ENCODE measurements at places on chromosomes 3 and 15.
A peak's percentile ranks its signal among the peaks of the same experiment; 100 is the strongest.

GRCh38 chr15:41934843-41935242 is 37.5 kb downstream of the EHD4 start:
- no peak for DNase-seq

DNA sequence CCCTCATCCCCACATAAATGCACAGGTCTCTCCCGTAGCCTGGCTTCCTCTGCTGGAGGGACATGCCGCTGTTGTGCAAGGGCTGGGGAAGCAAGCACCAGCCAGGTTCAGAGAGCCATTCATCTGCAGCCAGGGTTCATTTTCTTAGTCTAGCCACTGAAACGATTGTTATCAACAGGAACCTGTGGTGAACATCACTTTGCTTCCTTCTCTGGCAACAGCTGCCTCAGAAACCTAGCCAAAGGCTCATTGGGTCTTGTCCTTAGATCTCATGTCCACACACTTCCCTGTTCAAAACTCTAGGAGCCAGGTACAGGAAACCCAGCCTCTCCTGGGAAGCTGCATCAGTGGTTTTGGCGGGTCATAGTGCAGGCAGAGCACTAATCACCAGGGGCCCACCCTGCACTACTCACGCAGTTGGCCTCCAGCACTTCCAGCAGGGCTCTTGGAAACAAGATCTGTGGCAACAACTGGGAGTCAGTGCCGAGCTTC is 47.0 kb downstream of the OXNAD1 start:
- DNase-seq: no peak

- DNase-seq: no peak
These were observed 11.3 kb upstream of the IQGAP1 start for GRCh38 chr15:90376789-90377188.

GRCh38 chr3:9934235-9934621 is 594 bp downstream of the CRELD1 start:
- no peak for DNase-seq

DNA sequence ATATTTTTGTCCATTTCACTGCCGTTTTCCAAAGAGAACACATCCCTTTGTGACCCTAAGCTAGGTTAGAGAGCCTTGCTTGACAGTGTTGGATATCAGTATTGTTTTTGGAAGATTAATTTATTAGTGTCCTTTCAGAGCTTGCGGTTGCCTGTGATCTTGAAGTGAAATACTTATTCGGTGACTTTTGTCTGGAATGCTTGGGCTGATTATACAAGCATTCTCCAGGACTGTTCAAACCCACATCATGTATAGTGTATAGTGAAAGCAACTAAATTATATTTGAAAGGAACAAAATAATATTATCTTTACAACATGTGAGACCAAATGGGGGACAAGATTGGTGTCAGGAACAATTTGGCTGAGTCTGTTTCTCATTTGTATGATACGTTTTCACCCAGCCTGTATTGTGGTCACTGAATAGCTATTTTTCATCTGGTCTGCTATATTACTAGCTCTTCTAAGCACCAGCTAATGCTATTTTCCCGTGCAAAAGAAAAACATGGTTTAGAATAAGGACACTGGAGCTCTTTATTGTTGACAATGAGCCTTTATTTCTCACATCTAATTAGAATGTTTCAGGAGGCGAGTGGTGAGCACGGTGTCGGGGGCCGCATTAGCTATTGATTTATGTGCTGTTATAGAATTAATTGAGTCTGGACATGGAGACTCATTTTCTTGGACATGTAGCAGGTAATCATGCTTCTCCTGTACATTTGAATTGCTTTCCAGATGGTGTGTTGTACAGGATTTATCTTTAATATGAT is 158.1 kb downstream of the APBA2 start:
- no peak for DNase-seq

DNA sequence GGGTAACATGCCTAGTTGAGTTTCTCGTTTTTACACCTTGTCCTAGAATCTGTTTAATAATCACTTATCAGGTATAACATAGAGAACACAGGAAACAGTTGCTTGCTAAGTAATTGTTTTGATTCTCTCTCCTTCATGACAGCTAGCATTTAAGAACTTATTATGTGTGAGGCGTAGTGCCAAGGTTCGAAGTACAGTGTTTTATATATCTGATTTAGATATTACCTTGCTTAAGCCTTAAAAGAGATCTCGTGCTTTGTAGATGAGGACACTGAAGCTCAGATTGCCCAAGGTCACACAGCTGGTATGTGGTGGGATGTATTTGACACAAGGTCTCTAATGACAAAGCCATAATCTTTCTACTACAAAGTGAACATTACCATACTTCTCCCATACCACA is 29.0 kb upstream of the IFT57 start:
- DNase-seq: no peak

- DNase-seq: no peak
These were observed 15.2 kb downstream of the FSTL1 start for GRCh38 chr3:120435621-120436020.

- DNase-seq: no peak
These were observed 94.0 kb upstream of the PLCL2 start for GRCh38 chr3:16790432-16791400.

DNA sequence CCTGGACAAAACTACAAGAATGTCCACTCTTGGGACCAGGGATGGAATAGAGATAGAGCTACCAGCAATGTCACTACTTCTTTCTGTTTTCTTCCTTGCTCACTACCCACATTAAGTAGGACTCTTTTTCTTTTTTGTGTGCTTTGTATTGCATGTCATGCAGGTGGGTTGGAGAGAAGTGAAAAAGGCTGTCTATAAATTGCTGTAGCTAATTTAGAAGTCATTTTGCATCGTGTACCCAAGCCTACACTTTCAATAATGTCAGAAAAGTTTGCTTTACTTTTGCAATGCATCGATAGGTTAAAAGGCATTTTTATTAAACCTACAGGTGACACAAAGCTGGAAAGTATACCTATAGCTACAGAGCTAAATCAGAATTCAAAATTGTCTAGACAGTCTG is 58.9 kb downstream of the GTF2E1 start:
- DNase-seq: no peak

DNA sequence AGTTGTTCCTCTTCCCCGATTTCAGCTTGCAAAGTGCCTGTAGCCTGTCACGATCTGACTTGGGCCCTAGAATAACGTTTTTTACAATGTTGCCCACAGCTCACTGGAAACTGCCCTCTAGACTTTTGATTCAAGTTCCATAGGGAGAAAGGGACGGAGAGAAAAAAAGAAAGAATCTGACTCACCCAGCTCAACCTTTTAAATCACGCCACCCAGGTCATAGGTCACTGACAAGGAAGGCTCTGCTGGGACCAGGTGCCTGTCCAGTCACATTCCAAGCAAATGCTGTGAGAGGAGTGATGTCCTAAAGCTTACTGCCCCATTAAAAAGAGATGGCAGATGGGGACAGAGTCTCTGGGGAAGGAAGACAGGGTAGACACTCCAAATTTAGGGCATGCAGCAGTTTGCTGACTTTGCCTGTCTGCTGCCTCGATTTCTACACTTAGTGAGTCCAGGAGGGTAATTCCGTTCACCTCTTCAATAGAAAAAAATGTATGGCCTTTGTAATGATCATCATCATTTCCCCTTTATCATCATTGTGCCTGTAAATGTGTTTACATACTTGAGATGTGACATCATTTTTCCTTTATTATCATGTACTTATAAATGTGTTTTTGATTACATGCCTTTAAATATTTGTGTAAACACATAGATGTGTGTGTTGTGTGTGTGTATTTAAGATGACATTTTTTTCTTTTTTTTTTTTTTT is 8.4 kb upstream of the MYO1E start:
- no peak for DNase-seq

DNA sequence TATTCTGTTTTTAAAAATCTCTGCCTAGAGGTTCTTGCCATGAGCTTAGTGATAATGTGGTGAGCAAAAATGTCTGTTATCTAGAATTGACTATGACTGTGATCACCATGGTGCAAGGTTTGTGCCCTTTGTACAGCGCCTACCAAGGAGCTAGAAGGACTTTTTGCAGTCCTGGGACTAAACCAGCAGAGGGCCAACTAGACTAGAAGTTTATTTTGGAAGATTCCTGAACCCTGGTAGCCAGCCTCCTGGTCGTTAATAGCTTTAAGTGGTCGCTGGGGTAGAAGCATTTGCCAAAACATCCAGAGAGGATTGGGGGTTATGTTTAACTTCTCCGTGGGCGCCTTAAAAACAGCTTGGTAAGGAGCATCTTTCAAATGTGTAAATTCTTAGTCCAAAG is 7.8 kb downstream of the SCG5 start:
- DNase-seq: no peak

DNA sequence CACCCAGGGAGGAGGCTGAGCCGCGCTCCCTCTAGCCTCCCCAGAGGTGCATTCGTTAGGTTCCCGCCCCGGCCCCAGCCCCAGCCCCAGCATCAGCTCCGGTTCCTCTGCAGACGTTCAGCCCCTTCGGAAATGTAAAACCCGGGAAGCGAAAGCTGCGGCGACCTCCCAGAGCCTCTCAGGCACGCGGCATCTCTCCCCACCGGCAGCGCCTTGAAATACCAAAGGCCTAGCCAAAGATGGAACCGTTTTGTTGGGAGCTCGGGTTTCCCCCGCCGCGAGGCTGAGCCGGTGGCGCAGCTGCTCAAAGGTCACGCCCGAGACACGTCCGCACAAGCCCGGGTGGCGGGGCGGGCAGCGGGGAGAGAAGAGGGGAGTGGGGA is 77.8 kb upstream of the HES1 start:
- peak; percentile 68 for DNase-seq

GRCh38 chr15:63373330-63373729 is 8.3 kb downstream of the CA12 start:
- no peak for DNase-seq

DNA sequence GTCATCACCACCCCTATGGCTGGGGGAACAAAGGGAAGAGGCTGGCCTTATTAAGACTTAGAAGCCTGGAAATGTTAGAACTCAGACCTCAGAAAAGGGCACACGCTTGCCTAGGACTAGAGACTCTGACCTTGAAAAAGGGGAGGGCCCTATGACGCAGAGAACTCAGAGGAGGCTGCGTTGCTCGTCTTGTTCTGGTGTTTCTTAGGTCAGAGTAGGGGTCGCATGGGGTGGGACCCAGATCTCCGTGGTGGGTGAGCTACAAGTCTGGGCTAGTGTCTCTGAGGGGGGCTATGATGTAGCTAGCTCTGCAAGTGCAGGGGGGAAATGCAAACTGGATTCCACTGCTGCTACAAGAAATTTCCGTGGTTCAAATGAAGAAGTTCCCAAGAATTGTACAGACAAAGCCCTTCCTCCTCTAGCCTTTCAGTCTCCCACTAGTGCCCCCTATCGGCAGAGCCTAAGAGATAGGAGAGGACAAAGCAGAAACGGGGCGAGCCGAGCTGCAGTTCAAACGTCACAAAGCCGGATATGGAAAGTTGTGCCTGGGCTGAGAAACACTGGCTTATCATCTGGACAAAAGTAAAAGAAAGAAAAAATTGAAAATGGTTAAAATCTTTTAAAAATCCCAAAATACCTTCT is 392.9 kb upstream of the ROBO2 start:
- no peak for DNase-seq

DNA sequence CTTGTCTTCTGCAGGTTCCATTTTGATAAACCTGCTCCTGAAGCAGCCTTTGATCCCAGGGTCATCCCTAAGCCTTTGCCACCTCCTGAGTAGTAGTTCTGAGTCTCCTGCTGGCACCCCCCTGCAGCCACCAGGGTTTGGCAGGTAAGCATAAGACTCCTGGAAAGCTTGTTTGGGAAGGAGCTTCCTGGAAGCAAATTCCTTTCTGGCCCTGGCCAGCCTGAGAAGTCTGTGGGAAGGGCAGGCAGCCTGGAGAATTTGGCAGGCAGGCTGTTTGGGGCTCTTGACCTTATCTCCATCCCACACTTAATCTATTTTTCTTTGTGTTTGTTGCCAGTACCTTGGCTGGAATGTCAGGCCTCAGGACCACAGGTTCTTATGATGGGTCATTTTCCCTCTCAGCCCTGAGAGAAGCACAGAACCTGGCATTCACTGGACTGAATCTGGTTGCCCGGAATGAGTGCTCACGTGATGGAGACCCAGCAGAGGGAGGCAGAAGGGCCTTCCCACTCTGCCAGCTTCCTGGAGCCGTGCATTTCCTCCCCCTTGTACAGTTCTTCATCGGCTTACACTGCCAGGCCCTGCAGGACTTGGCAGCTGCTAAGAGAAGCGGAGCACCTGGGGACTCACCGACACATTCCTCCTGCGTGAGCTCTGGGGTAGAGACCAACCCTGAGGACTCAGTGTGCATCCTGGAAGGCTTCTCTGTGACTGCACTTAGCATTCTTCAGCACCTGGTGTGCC is 13.4 kb downstream of the ATRIP start:
- DNase-seq: no peak

- no peak for DNase-seq
These were observed 43.7 kb downstream of the SLC12A8 start for GRCh38 chr3:125168711-125169393.

GRCh38 chr3:173003471-173003870 is 137.6 kb downstream of the SPATA16 start:
- no peak for DNase-seq

DNA sequence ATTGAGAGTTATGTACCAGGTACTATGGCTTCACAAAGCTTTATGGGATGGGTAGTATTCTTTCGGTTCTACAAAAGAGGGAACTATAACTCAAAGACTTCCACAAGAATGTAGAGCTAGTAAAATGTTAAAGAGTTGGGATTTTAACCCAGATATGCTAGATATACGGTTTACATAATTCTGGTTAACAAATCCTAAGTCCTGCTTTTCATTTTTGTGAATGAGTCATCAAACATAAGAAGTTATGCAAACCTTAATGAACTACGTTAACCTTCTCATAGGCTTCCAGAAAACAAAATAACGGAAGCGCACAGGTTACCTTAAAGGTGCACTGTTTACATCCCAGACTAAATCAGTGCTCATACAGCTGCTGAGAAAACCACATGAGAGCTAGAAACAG is 1049.3 kb downstream of the MCTP2 start:
- no peak for DNase-seq

DNA sequence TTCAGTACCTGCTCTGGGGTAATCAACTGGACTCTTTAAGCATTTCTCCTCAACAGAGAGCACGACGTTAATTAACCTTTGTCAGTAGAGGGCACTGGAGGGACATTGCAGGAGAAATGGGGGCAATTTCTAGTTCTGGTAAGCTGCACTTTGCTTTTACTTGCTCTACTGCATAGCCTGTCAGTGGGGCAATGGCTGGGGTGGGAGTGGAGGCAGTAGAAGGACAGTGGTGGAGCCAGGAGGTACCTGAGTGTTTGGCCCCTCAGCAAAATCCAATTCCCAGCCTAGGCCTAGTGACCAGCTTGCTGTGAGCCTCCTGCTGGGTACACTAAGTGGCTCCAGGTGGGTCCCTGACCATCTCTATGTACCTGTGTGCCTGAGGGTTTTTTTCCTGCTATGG is 18.3 kb upstream of the MED12L start:
- no peak for DNase-seq

- DNase-seq: no peak
These were observed 42.4 kb upstream of the C15orf39 start for GRCh38 chr15:75159244-75159643.

- no peak for DNase-seq
These were observed 13.0 kb downstream of the CALML4 start for GRCh38 chr15:68192117-68192516.

GRCh38 chr3:61617041-61617440 is 55.7 kb downstream of the PTPRG start:
- DNase-seq: peak; percentile 40

GRCh38 chr3:134976948-134977347 is 181.9 kb downstream of the EPHB1 start:
- DNase-seq: no peak

GRCh38 chr3:75294124-75294523 is 370.0 kb upstream of the FRG2C start:
- peak; percentile 29 for DNase-seq

GRCh38 chr15:79562403-79562815 is 130.3 kb downstream of the MINAR1 start:
- peak; percentile 57 for DNase-seq
